KBM-7 (cell line): ENCODE measurements at places on chromosomes 1 and 21.

- DNase-seq, result peak; percentile 51
These were observed 105.4 kb downstream of the PTPN14 start for GRCh38 chr1:214445831-214446614.

- DNase-seq, result no peak
These were observed 865 bp upstream of the PTPN22 start for GRCh38 chr1:113872219-113872935.

DNA sequence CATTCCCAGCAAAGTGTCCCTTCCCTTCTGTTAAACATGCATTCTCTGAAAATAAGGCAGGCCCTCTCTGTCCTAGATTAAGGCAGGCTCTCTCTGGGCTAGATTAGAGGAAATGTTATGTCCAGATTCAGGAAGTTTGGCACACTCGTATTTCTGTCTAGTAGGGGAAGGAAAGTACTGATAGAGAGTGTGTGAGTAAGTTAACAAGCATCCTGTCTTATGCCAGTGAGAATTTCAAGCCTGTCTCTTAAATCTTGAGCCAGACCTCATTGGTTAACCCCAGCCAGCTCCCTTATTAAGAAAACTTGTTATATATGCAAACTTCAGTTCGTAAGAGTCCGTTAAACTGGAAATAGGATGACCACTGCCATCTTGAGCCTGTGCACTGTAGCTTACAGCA, 31.6 kb downstream of the IGSF5 start:
- no peak for DNase-seq

- no peak for DNase-seq
These were observed 50.5 kb downstream of the ACTN2 start for GRCh38 chr1:236736761-236737160.

GRCh38 chr1:197660389-197660788, 114.9 kb downstream of the DENND1B start:
- DNase-seq, result no peak

DNA sequence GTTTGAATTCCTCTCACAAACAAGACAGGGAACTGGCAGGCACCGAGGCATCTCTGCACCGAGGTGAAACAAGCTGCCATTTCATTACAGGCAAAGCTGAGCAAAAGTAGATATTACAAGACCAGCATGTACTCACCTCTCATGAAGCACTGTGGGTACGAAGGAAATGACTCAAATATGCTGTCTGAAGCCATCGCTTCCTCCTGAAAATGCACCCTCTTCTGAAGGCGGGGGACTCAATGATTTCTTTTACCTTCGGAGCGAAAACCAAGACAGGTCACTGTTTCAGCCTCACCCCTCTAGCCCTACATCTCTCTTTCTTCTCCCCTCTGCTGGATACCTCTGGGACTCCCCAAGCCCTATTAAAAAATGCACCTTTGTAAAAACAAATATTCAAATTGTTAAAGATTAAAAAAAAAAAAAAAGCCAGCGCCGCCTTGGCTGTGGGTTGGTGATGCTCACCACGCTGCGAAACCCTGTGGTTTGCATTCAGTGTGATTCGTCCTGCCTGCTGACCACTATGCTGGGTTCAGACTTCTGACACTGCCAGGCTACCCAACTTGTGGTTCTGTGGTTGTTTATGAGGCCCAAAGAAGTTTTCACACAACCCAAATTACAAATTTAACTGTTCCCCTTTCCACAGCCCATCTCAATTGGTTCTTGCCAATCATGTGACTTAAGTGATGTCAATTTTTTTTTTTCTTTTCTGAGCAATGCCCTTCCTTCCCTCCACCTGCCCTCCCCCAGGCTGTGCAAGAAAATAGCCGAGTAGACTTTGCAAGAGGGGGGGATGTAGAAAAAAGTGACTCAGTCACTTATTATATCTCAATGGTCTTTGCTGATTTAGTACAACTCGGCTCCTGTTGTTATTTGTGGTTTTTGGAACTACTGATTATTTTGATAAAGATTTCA, at the start of gene RUNX1:
TSS of gene RUNX1 (minus strand) at position 597 of the 912 bp plus-strand sequence.
- peak; percentile 99 for DNase-seq

GRCh38 chr1:200778766-200779165, 40.1 kb downstream of the CAMSAP2 start:
- no peak for DNase-seq

GRCh38 chr1:101312147-101312546, 75.3 kb downstream of the S1PR1 start:
- DNase-seq, result no peak

DNA sequence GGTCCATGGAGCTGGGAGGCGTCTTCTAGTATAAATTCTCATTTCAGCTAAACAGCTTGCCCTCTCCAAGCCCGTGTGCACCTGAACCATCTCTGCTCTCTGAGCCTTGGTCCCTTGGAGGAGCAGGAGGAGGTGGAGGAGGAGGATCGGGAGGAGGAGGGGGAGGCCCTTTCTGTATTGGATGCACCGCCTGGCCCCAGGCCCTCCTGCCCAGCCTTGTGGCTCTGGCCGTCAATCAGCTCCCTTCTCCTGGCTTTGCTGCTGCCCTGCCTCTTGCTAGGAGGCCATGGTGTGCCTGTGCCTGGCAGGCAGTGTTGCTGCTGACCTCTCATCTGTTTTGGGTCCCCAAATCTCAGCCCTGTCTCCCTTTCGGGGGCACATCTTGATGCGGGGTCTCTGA, 9.0 kb downstream of the COL18A1 start:
- DNase-seq, result no peak

GRCh38 chr1:165773324-165773965, 4.8 kb upstream of the TMCO1 start:
- no peak for DNase-seq

- DNase-seq, result no peak
These were observed 31.4 kb upstream of the PRELP start for GRCh38 chr1:203444171-203444576.

- no peak for DNase-seq
These were observed 492.0 kb upstream of the RUNX1 start for GRCh38 chr21:35540950-35541638.

- no peak for DNase-seq
These were observed 20.6 kb downstream of the PGLYRP3 start for GRCh38 chr1:153292185-153292584.

DNA sequence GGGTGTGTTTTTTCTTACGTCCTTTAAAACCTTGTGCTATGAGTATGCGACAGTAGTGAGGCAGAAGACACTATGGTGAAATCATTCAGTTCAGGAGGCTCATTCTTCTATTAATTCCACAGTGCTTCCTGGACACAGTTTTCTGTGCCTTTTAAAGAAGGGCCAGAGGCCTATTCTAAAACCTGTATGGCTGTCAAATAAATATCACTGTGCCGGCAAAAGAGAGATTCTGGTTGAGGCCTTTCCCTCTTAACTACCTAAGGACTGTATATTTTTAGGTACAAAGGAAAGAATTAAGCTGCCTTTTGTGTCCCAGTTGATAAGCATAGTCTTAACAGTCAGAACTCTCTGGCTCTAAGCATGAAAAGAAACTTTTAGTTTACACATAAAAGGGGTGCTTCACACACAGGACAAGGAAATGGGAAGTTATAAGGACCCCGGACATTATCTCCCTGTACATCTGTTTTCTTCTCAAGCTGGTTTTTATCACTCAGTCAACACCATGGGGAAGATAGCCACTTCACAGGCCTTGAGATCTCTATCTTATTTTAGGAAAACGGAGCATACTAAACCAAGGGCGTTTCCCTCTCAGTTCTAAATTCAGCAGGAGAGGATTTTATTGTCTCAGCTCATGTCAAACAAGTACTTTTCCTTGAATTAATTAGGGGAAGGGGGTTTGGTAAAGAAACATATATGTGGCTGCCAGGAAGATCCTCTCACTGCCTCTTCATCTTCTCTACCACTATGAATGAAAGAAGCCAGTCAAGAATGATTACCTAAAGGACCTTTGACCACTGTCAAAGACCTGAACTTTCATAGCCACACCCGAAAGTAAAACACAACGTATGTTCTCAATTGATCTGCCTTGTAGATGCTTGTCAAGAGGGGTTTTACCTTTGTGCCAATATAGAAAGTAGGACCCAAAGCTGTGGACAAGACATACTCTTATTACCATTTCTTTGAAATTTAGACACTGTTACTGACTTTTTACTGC, 71.4 kb upstream of the HSPA13 start:
- DNase-seq, result peak; percentile 97

GRCh38 chr1:202009326-202010179, 834 bp upstream of the ELF3 start:
- peak; percentile 69 for DNase-seq

GRCh38 chr1:91075233-91076135, 53.6 kb upstream of the ZNF644 start:
- peak; percentile 77 for DNase-seq

DNA sequence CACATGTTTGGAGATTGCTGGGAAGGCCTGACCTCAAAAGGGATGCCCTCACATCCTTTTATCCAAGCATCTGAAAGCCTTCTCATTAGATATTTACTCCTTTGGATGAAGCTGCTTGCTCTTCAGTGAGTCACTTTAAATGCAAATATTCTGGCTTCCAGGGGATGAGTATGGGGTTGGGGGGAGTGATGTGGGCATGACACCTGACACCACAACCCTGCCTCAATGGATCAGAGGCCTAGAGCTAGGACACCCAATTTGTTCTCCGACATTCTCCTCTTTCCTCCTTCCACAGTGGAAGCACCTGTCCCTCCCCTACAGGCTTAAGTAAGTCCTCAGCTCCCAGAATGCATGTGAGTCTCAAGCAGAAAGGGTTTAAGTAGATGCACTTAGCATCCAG, 238.3 kb downstream of the OMA1 start:
- no peak for DNase-seq

DNA sequence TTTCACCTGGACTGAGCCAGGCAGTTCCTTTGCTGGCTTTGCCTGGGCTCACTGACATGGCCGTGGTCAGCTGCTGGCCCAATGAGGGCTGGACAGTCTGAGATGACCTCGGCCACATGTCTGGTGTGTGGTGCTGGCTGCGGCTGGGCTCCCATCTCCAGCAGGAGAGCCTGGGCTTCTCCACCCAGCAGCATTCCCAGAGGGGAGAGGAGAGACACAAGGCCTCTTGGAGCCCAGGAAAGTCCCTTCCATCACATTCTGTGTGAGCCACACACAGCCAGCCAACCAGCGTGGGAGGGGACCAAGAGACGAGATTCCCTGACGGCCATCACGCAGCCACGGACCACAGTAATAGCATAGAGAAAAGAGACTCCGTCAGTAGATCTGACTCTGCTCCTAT, 21.1 kb upstream of the SUMO3 start:
- no peak for DNase-seq
